GM03348 (cell line): ENCODE measurements at places on chromosomes 5 and 9.

- no peak for DNase-seq
Observed at GRCh38 chr5:113056988-113057387, 80.4 kb downstream of the DCP2 start.

DNA sequence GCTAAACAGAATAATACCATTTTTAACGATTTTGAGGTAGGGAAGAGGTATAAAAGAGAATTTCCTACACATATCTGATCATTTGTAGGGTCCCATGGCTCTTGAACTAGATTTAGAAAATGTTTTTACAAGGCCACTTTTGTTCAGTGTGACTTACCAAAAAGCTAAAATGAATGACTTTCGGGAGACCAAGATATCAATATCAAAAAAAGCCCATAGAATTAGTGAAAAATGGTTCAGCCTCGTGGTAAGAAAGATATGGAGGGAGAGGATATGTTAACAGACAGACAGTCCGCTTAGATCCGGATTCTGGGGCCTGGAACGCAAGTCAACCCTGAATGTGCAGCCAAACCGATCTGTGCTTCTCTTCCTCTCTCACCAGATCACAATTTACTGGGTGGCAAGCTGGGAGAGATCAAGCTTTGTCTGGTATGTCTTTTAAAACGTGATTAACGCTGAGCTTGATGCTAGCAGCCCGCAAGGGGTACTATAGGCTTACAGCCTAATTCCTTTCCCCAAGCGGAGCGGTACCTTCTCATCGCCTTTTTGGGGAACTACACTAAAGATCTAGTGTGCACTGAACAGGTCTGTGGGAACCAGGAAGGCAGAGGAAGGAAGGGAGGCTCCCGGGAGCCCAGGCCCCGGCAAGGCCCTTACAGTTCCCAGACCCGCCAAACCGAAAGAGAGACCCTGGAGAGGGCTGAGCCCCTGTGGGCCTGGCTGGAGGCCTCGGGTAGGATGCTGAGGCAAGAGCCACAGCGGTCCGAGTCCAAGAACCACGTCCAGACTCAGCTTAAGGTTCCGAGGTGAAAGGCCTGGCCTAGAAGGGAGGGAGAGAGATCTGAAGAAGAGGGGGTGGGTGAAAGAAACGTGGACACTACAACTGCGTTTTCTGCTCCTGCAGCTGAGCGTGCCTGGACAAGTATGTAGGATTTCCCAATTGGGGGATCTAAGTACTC lies 2.9 kb downstream of the NR2F1-AS1 start:
- DNase-seq: no peak

DNA sequence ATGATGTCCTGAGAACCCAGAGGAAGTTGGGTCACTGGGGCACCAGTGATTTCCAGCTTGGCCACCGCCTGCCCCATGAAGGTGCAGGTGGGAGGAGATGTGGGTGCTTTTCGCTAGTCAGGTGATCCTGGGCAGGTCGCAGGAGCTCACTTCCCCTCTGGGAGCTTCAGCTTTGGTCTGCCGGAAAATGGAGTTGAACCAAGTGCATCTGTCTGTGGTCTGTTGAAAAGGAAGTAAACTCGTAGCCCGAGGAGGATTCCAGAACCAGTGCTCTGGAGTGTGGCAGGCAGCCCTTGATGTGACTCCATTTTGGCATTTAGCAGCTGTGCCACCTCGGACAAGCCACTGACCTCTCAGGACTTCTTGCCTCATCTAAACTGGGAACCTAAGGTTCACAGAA lies 81.8 kb upstream of the HRH2 start:
- DNase-seq: no peak

- no peak for DNase-seq
Observed at GRCh38 chr5:88669371-88670050, 213.5 kb downstream of the MEF2C start.

DNA sequence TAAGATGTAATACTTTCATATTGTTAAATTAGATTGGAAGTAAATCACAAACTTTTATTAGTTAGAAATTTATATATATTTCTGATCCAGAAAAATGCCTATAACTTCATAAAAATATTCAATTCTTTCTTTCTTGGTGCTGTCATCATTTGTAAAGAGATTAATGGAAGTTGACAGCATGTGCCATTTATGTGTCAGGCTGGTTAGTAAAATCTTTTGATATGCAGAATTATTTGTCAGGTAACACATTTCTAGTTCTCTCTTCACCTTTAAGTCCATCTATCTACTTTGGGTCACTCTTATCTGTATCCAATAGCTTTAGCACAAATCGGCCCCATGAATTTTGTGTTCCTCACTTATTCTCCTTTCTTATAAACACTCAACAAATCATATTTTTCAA lies 102.9 kb downstream of the ISL1 start:
- no peak for DNase-seq

GRCh38 chr9:23041466-23041865 lies 594.8 kb downstream of the DMRTA1 start:
- no peak for DNase-seq

- peak; percentile 82 for DNase-seq
Observed at GRCh38 chr5:72848474-72849428, 32.3 kb downstream of the TNPO1 start.

GRCh38 chr9:19781240-19781639 lies 7.6 kb downstream of the SLC24A2 start:
- DNase-seq: no peak

DNA sequence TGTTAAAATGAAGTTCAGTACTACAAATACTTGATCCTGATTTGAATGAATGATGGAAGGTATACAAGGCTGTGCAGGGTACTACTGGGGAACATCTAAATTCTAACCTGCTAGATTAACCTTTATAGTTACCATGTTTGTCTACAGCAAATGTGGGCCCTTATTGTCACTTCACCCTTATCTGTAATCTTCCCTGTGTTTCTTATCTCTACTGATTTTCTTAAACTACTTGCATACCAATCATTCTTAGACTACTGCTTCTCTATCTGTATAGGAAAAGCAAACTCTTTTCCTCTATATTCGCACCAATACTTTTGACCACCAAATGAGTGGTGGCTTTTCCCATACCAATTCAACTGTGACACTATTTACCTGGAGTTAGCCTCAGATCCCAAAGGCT lies 210.7 kb downstream of the HINT1 start:
- DNase-seq: no peak

GRCh38 chr5:18216016-18216415 lies 581.8 kb downstream of the TAF11L14 start:
- no peak for DNase-seq

GRCh38 chr5:77225531-77225930 lies 15.1 kb downstream of the PDE8B start:
- DNase-seq: no peak

- no peak for DNase-seq
Observed at GRCh38 chr5:38008198-38008597, 168.4 kb upstream of the GDNF start.

DNA sequence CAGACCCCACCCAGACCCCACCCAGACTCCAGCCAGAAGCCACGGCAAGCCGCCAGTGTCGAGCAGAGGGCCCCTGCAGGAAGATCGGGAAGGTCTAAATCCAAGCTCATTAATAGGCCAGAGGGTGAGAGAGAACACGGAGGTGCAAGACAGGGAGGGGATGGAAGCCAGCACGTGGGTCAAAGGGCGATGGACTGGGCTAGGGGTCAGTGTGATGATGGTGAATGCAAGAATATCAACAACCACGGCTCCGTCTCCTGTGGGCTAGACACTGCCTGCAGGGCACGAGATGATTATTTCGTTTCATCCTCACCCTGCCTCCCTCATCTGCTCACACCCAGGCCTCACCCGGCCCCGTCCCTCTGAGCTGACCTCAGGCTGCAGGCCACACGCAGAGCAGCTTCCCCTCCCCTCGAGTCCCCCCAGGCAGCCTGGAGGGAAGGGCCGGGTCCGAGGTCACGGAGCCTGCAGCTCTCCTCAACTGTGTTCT lies 122.0 kb downstream of the COL23A1 start:
- DNase-seq: no peak

DNA sequence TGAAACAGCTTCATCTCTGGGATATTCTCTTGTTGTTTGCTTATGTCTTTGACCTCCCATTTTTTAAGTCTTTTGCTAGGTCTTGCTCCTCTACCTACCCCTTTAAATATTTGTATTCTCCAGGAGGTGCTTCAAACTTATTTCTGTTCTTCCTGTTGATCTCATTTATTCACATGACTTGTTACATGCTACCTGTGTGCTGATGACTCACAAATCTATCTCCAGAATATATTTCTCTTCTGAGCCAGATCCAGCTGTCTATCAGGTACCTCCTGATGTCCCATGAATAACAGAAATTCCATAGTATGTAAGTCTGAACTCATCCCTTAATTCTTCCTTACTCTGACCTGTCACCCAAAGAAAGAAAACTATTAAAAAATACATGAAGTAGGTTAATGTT lies 11.0 kb downstream of the NIPBL start:
- DNase-seq: no peak

DNA sequence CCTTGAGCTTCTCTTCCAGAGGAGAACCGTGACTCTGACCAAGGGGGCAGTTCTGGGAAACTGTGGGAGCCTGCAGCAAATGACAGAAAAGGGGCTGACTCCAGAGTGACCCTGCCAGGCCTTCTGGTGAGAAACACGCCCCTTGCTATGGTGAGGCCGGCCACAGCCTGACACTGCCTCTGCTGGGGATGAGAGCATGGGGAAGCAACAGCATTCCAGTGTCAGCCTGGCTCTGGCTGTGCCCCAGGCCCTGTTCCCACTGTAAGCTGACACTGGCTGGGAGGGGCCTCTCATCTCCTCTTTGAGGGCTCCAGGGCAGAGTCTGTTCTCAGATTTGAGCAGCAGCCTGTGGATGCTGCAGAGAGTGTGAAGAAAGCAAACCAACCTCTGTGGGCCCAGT lies 180.0 kb upstream of the IL12B start:
- DNase-seq: peak; percentile 93

DNA sequence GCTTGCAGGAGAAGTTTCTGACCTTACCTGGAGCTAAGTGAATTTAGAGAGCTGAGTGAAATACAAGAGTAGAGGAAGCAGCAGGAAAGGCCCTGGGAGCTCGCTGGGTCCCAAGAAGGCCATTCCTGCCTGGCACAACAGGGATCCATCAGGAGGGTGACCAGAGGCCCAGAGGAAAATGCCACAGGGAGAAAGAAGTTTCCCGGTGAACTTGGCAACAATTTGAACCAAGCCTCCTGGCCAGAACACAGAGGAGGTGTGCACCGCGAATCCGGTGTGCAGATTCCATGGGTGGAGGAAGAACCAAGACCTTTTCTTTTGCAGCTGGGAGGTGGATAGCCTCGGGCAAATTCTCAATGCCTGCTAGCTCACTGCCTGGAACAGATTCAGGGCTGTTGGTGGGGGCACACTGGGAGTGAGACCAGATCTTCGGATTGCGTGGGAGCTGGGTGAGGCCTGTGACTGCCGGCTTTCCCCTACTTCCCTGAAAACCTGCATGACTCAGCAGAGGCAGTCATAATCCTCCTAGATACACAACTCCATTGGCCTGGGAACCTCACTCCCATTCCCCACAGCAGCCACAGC lies 1850.9 kb upstream of the NUDT12 start:
- no peak for DNase-seq

DNA sequence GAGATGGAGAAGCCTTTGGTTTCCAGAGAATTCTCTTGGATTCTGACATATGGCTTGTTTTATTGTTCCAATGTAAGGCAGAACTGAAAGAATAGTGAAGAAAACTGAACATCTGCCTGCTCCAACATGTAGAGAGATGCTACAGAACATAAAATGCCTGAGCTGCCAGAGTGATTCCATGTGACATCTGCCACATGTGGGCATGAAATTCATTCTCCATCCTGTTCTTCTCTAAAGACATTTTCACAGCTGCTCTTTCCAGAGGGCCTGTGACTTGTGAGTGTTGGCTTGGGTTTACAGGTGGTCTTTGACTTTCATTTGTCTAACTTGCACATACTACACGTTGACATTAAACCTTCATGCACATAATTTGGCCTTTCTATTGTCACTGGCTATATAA lies 33.7 kb upstream of the TXN start:
- no peak for DNase-seq

DNA sequence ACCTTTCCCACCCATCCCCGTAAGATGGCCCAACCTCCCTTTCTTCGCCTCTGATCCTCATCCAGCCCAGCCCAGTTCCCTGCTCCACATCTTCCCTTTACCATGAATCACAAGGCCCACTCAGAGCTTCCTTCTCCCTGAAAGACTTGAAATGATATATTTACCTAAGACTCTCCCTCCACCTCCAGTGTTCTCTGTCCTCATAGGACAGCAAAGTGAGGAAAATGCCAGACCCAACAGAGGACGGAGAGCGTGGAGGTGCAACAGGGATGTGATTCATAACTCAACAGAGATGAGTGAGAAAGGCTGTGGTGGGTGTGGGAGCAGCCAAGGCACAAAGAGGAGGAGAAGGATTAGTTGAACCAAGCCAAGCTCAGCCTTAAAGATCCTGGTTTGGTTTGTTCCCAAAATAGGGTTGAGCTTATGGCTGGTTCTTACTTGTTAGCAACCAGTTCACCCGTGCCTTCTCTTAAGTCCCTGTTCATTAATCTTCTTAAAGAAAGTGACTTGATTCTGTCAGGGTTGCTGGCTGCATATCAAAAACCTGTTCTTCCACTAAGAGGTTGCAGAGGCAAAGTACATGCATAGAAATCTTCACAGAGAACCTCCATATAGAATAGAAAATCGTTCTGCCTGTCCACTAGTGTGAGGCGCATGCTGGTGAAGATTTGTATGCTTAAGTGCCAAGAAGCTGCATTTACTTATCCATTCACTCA lies 183.2 kb downstream of the ACTL7B start:
- no peak for DNase-seq

DNA sequence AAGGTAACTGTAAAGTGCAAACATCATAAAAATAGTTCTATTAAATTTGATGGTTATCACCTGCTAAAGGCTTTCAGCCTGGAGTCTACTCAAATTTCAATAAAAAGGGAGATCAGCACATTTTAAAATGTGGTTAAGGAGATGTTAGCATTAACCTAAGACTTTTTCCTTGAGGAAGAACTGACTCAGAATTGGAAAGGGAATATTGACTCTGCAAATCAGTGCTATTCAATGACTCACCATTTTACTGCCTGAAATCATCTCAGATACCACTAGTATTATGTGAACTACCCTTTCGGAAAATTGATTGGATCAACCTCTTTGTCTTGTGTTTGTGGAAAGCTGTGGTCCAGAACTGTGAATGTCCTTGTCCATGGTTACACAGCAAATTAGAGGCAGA lies 113.3 kb downstream of the ADRB2 start:
- no peak for DNase-seq
